ENCODE measurements at places on chromosomes 16 and 17.

DNA sequence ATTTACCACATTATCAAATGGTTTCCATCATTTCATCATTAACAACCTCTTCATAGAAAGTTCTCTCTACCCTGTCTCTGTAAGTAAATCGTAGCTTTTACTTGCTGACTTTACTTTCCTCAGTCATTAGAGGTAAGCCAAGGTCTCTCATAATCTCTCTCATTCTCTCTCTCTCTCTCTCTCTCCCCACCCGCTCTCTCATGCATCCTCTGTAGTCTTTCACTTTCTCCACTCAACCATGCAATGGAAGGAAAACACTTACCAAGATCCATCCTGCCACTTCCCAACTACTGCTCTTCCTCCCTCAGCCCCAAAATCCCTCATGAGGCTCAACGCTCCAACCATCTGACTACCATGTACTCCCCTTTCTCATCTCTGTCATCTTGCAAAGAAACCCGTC, 6.1 kb downstream of the CEP112 start:
- no peak for DNase-seq

- DNase-seq, result no peak
These were observed 41.8 kb upstream of the SLC12A3 start for GRCh38 chr16:56823081-56823733.

- no peak for DNase-seq
These were observed 88.7 kb upstream of the RPH3AL start for GRCh38 chr17:441155-441950.

GRCh38 chr17:73952082-73952479, 251.4 kb upstream of the RPL38 start:
- DNase-seq, result no peak

DNA sequence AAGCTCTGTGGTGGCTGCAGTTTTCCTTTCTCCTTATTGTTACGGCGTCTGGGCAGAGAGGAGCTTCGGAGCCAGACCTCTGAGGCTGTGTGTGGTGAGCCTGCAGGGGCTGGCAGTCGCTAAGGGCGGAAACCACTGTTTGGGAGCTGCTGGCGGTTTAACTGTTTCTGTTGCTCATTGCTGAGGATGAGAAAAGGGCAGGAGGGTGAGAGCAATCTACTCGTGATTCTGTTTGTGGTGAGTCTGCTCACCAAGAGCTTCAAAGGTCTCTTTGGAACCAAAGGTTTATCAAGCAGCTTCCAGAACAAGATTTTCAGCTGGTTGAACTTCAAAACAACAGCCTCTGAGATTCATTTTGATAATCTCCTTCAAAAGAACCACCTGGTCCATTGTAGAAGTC, 143.9 kb downstream of the ANKFN1 start:
- DNase-seq, result no peak

All from stimulated activated CD8-positive, alpha-beta memory T cell treated with anti-CD3 and anti-CD28 coated beads, Interleukin-7, amount 100 ng/mL, for 1 hour (primary cell).